ENCODE measurements at places on chromosomes 7 and 10.

GRCh38 chr10:22997096-22997495 lies 69.2 kb downstream of the ARMC3 start:
- DNase-seq, result no peak

DNA sequence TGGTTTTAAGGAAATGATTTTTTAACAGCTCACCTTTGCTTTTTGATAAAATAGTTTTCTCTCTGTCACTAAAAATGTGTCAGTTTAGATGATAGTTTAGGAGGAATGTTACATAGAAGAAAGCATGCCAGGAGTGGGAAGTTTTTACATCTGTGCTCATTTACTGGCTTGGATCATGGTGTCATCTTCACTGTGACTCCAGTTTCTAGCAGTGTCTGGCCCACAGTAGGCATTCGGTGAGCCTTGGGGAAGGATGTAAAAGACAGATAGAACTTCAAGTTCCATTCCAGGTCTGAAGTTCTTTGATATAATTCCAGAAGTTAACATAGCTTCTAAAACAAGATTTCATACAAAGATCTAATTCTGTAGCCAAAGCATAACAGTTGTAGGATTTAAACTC lies 259.2 kb downstream of the BICC1 start:
- no peak for DNase-seq

- no peak for DNase-seq
These were observed 188.8 kb upstream of the POT1 start for GRCh38 chr7:125118444-125118843.

DNA sequence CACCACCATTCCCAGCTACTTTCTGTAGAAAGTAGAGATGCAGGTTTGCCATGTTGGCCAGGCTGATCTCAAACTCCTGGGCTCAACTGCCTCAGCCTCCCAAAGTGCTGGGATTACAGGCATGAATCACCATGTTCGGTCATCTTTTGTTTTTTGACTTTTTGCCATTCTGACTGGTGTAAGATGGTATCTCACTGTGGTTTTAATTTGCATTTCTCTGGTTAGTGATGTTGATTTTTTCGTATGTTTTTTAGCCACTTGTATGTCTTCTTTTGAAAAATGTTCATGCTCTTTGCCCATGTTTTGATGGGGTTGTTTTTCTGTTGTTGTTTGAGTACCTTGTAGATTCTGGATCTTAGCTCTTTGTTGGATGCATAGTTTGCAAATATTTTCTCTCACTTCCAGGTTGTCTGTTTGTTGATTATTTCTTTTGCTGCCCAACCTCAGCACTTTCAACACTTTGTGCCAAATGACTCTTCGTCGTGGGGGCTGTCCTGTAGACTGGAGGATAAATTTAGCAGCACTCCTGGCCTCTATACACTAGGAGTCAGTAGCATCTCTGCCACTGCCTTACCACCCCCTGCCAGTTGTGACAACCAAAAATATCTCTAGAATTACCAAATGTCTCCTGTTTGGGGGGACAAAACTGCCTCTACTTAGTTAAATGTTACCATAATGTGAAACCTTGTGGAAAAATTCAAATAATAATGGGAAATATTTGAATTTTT lies 6.5 kb upstream of the CPED1 start:
- DNase-seq, result no peak

GRCh38 chr10:73159038-73159648 lies 8.7 kb downstream of the ECD start:
- no peak for DNase-seq

GRCh38 chr7:84801396-84801795 lies 385.5 kb downstream of the SEMA3D start:
- DNase-seq, result no peak

All from cerebellar nuclear complex (tissue), 1 donor.